ENCODE measurements at places on chromosomes 12 and 14. TPM values are rescaled to one million over a fixed set of nuclear protein-coding genes. Genes with fewer than 3 reads are reported as not detected.

- H3K27me3 ChIP-seq = no peaks in the 10 kb centered on the region
- no peaks in the 10 kb centered on the region for H3K36me3 ChIP-seq
- no peaks in the 10 kb centered on the region for H3K4me1 ChIP-seq
- no peak overlapping the region for H3K27ac ChIP-seq
- no peak for DNase-seq
- no peak overlapping the region for H3K4me3 ChIP-seq
Observed at GRCh38 chr14:86943391-86944365, 1049.3 kb downstream of the GALC start.

- H3K36me3 ChIP-seq = no peaks in the 10 kb centered on the region
- DNase-seq = no peak
- no peaks in the 10 kb centered on the region for H3K4me1 ChIP-seq
- H3K27me3 ChIP-seq = no peaks in the 10 kb centered on the region
Observed at GRCh38 chr12:17276196-17276595, 670.2 kb upstream of the LMO3 start.

TMEM106C gene
- 57.5 TPM for total RNA-seq

SERPINA3 gene
- 5.1 TPM for total RNA-seq
